ENCODE measurements at places on chromosomes 2 and 18. TPM values are rescaled to one million over a fixed set of nuclear protein-coding genes. Genes with fewer than 3 reads are reported as not detected.

- peak; percentile 90 for DNase-seq
These were observed 26.7 kb downstream of the RAMP1 start for GRCh38 chr2:237885931-237886684.

- DNase-seq: no peak
These were observed 47.7 kb upstream of the PLA2R1 start for GRCh38 chr2:160109939-160110673.

GRCh38 chr18:14912967-14913366 is 165.0 kb downstream of the ANKRD30B start:
- no peak for DNase-seq

DNA sequence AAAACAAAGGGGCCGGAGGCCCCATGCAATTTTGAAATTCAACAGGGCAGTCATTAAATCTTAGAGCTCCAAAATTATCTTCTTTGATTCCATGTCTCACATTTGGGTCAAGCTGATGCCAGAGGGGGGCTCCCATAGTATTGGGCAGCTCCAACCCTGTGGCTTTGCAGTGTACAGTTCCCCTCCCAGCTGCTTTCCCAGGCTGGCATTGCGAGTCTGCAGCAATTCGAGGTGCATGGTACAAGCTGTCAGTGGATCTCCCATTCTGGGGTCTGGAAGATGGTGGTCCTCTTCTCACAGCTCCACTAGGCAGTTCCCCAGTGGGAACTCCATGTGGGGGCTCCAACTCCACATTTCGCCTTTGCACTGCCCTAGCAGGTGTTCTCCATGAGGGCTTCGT is 72.7 kb upstream of the ARHGAP15 start:
- no peak for DNase-seq

AQP12B gene
- total RNA-seq: not detected

SEMA4F gene
- total RNA-seq: 3.0 TPM

CFC1 gene
- total RNA-seq: not detected

SPHKAP gene
- 61.2 TPM for total RNA-seq

L3MBTL4 gene
- total RNA-seq: 0.70 TPM

ERBB4 gene
- 13.8 TPM for total RNA-seq
